ENCODE measurements at places on chromosomes 3 and 15.

GRCh38 chr15:38486936-38487335 is 33.0 kb downstream of the FAM98B start:
- no peak for DNase-seq

DNA sequence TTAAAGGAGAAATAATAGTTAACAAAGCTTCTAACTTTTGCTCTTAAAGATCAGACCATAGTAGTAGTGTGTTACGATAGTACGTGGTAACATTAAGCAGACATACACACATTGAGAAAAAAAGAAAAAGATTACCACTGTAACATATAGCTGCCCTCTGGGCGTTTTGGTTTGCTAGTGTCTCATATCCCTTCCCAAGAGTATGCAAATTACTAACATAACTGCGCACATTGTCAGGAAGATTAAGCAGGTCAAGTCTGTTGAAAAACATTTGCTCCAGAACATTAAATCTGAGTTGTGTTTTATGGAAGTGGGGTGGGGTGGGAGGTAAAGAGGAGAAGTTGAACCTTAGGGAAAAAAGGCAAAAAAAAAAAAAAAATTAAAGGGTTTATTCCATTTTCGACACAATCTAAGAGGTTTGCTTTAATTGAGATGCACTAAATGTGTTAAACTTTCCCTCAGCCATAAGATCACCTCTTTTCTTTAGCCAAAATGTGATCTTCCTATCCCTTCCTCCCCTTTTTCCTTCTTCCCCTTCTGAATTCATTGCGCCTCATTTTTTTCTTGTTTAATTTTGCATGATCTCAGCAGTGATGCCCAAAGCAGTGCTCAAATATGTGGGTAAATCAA is 1.5 kb upstream of the LRIG1 start:
- no peak for DNase-seq

DNA sequence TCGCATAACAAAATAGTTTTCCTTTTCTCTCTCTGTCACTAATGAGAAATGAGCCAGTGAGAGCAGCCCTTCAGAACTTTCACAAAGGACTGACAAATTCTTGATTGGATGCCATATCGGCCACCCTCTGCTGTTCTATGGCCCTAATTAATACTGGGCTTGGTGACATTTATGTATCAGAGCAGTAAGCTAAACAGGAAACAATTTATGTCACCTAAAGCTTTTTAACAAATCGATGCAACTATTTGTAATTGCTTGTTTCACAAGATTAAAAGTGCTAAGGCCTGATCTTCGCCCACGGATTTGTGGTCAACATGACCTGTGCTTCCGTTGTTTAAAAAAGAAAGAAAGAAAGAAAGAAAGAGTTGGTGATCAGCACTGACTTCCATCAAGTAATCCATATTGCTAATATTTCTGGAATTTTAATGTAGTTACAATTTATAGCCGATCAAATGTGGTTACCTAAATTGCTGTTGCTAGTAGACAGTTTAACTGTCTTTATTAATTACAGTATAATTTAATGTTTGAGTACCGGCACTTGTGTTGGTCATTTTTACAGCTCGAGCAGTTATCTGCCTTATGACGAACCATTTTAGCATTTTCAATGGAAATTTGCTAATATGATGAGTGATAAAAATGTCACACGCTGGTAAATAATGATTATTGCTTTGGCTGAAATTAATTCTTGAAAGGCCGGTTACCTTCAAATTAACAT is 631.3 kb downstream of the FOXP1 start:
- DNase-seq: no peak

DNA sequence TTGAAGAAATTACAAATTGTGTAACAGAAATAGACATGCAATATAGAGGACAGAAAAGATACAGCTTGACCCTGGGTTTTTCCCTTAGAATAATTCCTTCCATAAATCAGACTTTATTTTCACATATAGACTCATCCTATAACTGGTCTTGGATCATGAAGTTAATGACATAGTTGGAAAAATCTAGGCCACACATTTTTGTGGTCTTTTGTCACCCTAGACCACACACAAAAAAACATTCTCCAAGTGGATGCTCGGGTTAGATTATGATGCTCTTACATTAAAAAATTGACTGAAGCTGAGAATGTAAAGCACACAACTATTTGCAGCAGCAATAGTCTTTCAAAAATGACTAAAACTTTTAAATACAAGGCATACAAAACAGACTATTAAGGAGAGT is 7.5 kb upstream of the PLA2G4D start:
- DNase-seq: no peak

DNA sequence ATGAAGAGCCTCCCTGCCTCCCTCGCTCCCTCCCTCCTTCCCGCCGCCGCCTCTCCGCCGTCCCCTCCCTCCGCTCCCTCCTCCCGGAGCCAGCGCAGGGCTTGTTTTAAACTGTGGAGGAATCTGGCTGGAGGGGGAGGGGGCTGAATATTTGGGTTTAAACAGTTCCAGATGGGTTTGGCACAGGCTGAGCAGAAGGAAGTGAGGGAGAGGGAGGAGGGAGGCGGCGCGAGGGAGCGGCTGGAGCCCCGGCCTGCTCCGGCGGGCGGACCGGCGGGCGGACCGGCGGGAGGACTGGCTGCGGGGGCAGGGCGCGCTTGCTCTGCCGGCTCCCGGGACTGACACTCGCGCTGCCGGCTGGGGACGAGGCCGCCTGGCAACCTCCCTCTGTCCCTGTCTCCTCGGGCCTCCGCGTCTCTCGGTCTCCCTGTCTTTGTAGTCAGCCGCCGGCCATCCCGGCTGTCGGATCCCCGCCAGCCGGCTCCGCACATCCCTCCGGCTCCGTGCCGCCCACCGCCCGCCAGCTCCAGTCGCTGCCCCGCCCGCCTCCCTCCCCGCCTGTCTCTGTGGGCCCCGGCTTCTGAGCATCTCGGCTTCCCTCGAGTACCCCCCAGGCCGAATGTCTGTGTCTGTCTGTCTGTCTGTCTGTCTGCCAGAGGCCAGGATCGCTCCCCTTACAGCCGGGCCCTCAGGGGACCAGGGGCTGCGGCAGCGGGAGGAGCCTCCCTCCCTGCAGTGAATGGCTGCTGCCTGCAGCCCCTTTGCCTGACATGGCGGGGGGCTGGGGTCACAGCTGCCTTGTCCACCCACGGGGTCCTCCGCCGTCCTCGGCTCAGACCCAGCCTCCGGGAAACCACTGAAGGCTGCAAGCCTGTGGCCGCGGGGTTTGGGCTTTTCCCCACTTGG is 7.6 kb downstream of the EPHB3 start:
- DNase-seq: no peak

GRCh38 chr15:58241872-58242271 is 103.7 kb downstream of the AQP9 start:
- no peak for DNase-seq

- DNase-seq: no peak
Observed at GRCh38 chr3:110750201-110750600, 321.4 kb upstream of the NECTIN3 start.

DNA sequence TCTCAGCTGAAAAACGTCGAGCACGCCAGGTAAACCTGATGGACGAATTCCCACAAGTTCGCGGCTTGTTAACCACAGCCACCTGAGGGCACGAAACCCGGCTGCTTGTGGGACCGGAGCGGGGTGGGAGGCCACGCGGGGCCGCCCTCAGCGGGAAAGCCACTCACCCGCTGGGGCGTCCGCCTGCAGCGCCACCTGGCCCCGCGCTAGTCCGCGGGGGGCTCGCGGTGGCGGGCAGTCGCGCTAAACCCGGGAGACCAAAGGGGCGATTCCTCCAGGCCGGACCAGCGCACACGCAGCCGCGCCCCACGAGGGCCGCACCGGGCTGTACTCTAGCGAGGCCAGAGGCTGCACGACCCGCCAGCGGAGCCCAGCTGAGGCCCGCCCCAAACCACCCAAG is 15.7 kb upstream of the CFAP161 start:
- no peak for DNase-seq

DNA sequence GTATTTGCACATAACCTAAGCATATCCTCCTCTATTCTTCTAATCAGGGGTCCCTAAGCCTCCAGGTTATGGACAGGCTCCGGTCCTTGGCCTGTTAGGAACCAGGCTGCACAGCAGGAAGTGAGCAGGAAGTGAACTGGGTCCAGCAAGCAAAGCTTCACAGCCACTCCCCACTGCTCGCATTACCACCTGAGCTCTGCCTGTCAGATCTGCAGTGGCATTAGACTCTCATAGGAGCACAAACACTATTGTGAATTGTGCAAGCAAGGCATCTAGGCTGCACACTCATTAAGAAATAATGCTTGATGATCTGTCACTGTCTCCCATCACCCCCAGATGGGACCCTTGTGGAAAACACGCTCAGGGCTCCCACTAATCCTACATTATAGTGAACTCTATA is 9.8 kb downstream of the MSL2 start:
- no peak for DNase-seq

GRCh38 chr3:14093831-14094230 is 30.8 kb downstream of the CHCHD4 start:
- no peak for DNase-seq
